ENCODE measurements at places on chromosomes 11 and 22.

DNA sequence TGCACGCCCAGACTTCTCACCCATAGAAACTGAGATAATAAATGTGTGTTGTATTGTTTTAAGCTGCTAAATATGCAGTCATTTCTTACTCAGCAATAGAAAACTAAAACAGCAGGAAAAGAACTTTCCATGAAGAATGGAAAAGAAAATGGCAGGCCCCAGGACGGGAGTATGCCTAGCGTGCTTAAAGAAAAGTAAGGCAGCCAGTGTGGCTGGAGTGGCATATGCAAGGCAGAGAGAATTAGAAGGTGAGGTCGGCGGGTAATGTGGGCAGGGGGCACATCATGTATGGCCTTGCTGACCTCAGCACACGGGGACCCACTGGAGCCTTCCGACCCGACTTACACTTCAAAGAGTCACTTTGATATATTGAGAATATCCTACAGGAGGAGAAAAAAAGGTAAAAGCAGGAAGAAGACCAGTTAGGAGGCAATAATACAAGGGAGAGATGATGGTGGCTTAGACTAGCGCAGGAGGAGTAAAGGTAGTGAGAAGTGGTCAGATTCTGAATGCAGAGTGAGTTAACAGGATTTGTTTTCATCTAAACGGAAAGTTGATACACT lies 20.5 kb downstream of the TBRG1 start:
- no peak for DNase-seq

GRCh38 chr11:35600331-35600838 lies 17.9 kb upstream of the FJX1 start:
- DNase-seq, result no peak

DNA sequence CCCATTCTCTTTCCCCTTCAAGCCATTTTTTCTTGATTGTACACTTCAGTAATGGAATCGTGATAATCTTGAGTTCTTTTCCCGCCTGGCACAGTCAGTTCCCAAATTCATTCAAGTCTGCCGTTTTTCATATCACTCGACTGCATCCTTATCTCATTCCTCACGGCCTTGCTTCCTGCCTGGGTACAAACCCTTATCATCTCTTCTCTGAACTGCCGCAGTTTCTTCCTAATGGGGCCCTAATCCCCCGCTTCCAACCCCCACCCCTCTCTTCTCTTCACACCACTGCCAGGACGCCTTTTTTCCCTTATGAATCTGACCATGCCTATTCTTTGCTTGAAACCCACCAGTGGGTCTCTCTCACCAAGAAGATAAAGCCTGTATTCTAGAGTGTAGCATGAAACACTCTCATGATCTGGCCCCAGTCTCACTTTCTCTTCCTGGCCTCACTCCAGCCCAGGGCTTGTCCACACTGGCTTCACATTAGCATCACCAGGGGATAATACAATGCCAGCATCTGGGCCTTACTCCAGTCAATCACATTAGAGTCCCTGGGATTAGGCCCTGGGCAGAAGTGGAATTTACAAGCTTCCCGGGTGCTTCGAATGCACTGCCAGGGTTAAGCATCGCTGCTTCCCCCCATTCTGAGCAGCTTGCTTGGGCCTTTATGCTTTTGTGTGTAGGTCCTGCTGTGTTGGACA lies 102.1 kb downstream of the FBXO7 start:
- DNase-seq, result no peak

DNA sequence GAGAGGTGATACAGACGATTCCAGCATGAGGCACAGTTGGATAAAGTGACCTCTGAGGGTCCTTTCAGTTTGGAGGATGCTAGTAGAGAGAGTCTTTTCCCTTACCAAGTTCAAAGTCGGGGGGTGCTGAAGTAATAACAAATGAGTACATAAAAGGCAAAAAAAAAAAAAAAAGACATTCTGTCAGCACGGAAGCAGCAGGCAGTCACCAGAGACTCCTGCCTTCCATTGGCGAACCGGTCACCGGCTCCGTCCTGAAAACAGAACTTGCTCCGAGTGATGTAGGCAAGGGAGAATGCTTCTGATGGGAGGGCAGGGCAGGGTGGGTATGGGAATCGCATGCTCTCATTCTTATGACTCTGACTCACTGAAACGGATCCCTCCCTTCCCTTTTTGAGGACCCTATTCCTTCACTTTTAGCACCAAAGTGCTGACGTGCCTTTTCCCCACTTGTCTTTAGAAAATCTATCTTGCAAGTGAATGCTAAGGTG lies 65.9 kb downstream of the PRR5L start:
- DNase-seq, result peak; percentile 78

GRCh38 chr11:72260574-72260973 lies 16.6 kb upstream of the PHOX2A start:
- DNase-seq, result no peak

GRCh38 chr11:124919898-124920297 lies 848 bp downstream of the HEPN1 start:
- no peak for DNase-seq

DNA sequence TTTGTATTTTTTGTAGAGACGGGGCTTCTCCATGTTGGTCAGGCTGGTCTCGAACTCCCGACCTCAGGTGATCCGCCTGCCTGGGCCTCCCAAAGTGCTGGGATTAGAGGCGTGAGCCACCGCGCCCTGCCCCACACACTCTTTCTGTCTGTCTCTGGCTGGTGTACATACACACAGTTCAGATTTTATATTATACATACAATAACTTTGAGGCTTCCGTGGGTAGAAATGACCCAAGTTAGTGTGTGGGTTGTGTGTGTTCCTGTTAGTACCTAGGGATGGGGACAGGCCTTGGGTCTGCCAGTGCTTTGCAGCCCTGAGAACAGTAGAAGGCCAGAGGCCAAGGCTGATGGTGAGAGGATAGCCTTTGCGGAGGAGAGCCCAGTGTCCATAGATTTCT lies 2.8 kb downstream of the ZBTB16 start:
- no peak for DNase-seq

DNA sequence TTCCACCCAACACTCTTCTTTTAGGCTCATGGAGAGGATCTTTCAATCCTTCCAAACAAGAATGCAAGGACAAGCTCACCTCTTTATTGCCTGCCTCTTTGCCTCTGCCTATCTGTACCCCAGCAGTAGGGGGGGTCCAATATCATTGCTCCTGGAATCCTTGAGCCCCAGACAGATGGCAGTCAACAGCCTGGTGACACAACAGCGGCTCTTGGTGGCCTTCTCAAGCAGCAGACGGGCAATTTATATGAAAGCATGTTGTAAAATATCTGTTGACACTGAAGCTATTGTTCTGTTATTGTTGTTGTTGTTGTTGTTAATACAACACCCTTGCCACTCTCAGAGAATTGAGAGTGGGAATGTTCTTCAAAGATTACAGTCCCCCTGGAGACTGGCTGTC lies 480.0 kb upstream of the CADM1 start:
- no peak for DNase-seq

DNA sequence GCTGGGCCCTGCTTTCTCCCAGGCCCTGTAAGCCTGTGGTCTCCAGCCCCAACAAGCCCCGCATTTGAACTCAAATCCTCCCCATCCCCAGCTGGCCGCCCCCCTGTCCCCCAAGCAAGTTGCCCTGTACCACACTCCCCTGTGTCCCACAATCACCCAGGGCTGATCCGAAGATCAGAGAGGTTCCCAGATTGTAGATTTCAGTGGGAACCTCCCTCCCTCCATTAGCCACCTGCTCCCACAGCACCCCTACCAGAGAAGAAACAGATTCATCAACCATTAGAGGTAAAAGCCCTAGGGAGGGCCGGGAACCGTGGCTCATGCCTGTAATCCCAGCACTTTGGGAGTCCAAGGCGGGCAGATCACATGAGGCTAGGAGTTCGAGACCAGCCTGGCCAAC lies 107.5 kb downstream of the FEZ1 start:
- no peak for DNase-seq

GRCh38 chr11:46984548-46984947 lies 48.0 kb downstream of the CSTPP1 start:
- DNase-seq, result no peak

- no peak for DNase-seq
Measured at GRCh38 chr22:34763496-34763895, 302.5 kb upstream of the ISX start.

DNA sequence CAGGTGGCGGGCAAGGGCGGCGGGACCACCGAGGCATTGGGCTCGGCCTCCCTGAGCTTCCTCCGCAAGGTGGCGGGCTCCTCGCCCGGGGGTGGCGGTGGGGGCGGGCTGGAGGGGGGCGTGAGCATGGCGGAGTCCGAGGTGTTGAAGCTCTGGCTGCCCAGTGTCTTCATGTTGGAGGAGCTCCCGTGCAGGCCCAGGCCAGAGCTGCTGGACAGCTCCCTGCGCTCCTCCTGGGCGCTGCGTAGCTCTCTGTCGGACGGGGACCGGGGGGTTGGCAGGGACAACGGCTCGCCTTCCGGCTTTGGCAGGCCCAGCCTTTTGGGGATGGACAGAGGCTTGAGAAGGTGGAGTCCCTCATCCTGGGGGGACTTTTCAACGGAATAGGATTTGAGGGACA lies 43.9 kb upstream of the BID start:
- no peak for DNase-seq

GRCh38 chr11:102280245-102280833 lies 36.9 kb upstream of the BIRC3 start:
- no peak for DNase-seq

All from skeletal muscle cell (primary cell).